ENCODE measurements at places on chromosomes 11 and 22.

GRCh38 chr11:130170345-130170744 is 10.8 kb downstream of the ST14 start:
- DNase-seq = no peak

GRCh38 chr11:127000981-127001380 is 411 bp upstream of the KIRREL3 start:
- DNase-seq = no peak

GRCh38 chr11:129943036-129943435 is 47.7 kb upstream of the NFRKB start:
- DNase-seq = no peak

DNA sequence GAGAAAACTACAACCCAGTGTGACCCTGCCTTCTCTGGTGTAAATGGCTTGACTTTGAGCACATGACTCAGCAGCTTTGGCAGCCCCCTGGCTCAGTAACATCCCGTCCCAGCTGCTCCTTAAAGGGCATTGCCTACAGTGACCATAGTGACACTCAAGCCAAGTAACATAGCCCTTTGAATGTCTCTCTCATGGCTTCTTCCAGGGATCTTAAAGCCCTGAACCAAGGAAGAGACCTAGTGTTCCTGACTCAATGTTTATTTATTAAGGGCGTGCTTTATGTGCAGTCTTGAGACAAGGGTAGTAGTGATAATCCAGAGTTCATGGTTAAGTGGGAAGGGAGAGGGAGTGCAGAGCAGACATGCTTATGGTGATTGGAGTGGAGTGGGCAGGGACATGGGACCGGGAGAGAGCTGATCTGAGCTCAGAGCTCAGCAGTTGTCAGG is 125.7 kb downstream of the PARVA start:
- DNase-seq = no peak

All from epithelial cell of prostate (primary cell).